ENCODE measurements at places on chromosomes 12 and 14.

GRCh38 chr12:89181271-89181920, 170.9 kb downstream of the DUSP6 start:
- H3K27ac ChIP-seq, result no peak overlapping the region
- no peaks in the 10 kb centered on the region for H3K36me3 ChIP-seq
- DNase-seq, result no peak
- H3K27me3 ChIP-seq, result peaks cover 9% of the 10 kb centered on the region

DNA sequence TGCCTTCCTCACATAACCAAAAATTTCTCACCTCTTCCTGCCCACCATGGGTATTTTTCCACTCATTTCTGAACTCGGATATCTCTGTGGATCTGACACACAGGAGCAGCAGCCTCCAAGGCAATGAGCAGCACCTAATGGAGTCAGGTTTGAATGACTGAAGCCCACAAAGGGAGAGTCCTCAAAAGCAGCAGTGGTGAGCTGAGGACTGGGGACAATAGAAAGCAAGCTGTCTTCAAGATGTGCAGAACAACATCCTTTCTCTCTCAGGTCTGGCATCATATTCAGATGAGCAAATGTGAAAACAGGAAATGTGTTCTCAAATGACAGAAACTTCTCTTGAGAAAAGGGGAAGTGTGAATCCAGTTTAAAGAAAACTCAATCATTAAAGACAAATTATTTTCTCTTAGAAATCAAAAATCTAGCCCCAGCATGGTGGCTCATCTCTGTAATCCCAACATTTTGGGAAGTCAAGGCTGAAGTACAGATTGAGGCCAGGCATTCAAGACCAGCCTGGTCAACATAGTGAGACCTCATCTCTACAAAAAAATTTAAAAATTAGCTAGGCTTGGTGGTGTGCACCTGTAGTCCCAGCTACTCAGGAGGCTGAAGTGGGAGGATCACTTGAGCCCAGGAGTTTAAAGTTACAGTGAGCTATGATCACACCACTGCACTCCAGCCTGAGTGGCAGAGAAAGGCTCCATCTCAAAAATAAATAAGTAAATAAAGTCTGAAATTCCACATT, 54.2 kb downstream of the C12orf42 start:
- peak overlapping the region; percentile 79 for H3K4me3 ChIP-seq
- peaks cover 2% of the 10 kb centered on the region for H3K36me3 ChIP-seq
- no peaks in the 10 kb centered on the region for H3K27me3 ChIP-seq
- H3K4me1 ChIP-seq, result no peaks in the 10 kb centered on the region
- no peak for DNase-seq
- peak overlapping the region; percentile 92 for H3K27ac ChIP-seq

DNA sequence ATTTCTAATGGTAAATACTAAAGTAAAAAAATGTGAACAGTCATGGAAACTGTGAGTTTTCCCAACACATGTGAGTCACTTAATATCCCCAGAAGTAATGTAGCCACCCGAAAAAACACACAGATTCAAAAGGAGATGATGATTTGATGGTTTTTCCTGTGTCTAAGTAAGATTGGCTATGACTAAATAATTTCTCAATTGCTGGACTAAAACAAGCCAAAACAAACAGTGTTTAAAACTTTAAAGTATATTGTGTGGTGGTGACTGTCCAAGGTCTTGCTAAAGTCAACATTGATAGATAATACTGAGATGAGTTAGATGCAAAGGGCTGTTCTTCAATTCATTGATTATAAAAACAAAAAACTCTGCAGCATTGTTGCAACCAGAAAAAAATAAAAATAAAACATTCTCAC, 89.6 kb upstream of the SOX5 start:
- H3K27ac ChIP-seq, result no peak overlapping the region
- DNase-seq, result no peak
- H3K27me3 ChIP-seq, result no peaks in the 10 kb centered on the region
- H3K36me3 ChIP-seq, result no peaks in the 10 kb centered on the region

- no peaks in the 10 kb centered on the region for H3K4me1 ChIP-seq
- H3K36me3 ChIP-seq, result no peaks in the 10 kb centered on the region
- no peak for DNase-seq
Measured at GRCh38 chr12:87383680-87384079, 645.5 kb downstream of the C12orf50 start.

DNA sequence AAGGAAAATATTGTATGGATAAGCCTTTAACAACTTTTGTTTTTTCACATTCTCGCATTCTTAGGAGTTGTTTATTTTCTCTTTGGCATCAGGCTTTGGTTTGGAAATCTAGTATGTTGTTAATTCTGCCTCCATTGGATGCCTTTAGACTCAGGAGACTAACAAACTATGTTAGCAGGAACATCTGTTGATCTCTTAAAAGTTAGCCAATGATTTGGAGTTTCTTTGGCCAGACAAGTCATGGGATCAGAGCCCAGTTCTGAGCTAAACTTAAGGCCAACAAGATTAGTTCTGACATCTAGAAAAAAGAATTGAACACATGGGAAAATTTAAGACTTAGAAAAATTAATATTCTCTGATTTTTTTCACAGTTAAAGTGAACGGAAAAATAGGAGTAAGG, 35.3 kb upstream of the STRAP start:
- H3K36me3 ChIP-seq, result peaks cover 3% of the 10 kb centered on the region
- peaks cover 30% of the 10 kb centered on the region for H3K27me3 ChIP-seq
- H3K27ac ChIP-seq, result no peak overlapping the region
- no peak for DNase-seq
- peaks cover 2% of the 10 kb centered on the region for H3K4me1 ChIP-seq
- no peak overlapping the region for H3K4me3 ChIP-seq

DNA sequence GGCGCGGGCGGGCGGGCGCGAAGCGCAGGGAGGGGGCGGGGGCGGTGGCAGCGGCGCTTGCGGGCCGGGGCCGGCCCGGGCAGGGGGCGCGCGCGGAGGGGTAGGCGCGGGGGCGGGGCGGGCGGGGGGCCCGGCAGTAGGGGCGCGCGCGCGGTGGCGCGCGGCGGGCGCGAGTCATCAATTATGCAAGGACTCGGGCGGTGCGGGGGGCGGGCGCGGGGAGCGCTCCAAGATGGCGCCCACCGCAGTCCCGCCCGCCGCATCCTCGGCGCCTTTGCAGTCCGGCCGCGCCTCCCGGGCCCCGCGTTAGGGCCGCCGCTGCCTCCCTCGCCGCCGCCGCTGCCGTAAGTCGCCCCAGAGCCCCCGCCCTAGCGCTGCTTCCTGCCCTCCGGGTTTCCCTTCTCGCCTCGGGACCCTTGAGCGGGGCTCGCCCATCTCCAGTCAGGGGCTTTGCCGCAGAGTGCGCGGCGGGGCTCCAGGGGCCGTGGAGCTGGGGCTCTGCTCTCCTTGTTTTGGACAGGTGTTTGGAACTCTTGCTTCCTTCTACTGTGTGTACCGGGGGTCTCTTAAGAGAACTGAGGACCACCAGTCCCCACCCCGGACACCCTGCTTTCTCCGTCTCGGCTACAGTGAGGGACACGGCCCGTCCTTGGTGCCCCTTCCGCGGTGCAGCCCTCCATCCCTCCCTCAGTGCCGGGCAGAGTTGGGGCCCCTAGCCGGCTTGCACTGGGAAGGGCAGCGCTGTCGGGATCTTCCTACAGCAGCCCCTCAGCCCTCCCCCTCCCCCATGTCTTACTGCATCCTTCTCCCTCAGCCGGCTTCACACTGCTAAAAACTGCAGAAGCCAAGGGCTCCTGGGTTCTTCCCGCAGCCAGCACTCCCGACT, at the start of gene SCN8A:
Gene SCN8A (plus strand): TSS at position 218 of the 886 bp plus-strand sequence. CDS start 71,585 bp downstream, outside the sequence.
- H3K4me3 ChIP-seq, result peak within 1 kb of the TSS; percentile 91
- peaks cover 3% of the 10 kb centered on the region for H3K36me3 ChIP-seq
- no peak within 1 kb of the TSS for H3K27ac ChIP-seq
- H3K27me3 ChIP-seq, result peaks cover 72% of the 10 kb centered on the region
- DNase-seq, result peak; percentile 45

DNA sequence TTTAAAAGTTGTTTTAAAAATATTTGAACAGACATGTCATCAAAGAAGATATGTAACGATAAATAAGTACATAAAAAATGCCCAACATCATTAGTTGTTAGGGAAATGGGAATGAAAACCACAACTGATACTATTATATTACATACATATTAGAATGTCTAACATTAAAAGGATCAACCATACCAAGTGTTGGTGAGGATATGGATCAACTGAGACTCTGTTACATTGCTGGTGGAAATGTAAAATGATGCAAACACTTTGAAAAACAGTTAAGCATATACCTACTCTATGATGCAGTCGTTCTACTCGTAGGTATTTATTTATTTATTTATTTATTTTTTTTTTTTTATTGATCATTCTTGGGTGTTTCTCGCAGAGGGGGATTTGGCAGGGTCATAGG, 149.7 kb downstream of the BRMS1L start:
- peaks cover 3% of the 10 kb centered on the region for H3K36me3 ChIP-seq
- DNase-seq, result no peak
- H3K4me3 ChIP-seq, result no peak overlapping the region
- peaks cover 6% of the 10 kb centered on the region for H3K27me3 ChIP-seq

- no peaks in the 10 kb centered on the region for H3K27me3 ChIP-seq
- H3K36me3 ChIP-seq, result no peaks in the 10 kb centered on the region
- peak overlapping the region; percentile 84 for H3K27ac ChIP-seq
- H3K4me3 ChIP-seq, result peak overlapping the region; percentile 67
- no peak for DNase-seq
- peaks cover 50% of the 10 kb centered on the region for H3K4me1 ChIP-seq
Measured at GRCh38 chr12:56679883-56680575, 8.1 kb downstream of the PTGES3 start.

DNA sequence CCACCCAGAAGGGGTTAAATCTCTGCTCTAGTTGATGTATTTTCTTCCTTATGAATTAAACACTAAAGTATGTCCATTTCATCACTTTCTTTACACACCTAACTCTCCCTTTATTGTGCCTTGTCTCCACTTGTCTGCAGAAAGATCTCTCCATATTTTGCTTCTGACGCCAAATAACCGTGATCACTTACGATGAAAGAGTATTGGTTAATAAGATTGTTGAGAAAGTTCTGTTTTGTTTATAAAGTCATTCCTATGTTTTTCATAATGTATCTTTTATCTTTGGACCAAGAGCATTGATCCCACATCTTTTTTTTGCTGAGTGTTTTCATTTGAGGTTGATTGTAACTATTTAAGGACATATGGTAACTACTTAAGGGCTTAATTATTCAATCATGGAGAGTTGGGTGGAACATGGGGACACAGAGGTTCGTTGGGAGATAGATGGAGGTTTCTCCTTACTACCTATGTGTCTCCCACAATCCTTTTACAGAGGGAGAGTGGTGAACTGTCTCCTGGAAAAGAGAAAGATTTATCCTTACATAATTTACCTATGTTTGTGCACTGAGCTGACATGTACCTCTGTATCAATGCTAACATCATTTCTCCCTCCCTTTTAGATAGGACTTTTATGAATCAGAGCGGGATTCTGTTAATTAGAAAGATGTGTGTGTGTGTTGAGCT, 120.7 kb upstream of the SLC38A2 start:
- DNase-seq, result no peak
- H3K4me1 ChIP-seq, result no peaks in the 10 kb centered on the region
- H3K27me3 ChIP-seq, result no peaks in the 10 kb centered on the region
- no peak overlapping the region for H3K4me3 ChIP-seq

DNA sequence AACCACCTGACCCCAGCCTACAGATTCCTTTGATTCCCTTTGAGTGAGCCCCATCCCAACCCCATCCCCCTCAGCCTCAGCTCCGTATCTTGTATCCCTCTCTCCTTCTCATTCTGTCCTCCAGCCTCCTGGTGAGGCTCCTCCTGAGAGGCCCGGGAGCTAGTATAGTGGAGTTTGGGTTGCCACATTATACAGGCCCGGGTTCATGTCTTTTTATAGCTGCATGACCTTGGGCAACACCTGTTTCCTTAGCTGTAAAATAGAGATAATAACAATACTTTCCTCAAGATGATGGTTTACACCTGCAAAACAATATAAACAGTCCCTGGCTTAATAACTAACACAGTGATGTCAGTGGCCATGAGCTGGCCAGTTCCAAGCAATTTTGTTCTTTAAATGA, 89.8 kb downstream of the STAB2 start:
- DNase-seq, result no peak
- peaks cover 2% of the 10 kb centered on the region for H3K4me1 ChIP-seq
- no peak overlapping the region for H3K27ac ChIP-seq
- no peaks in the 10 kb centered on the region for H3K36me3 ChIP-seq

GRCh38 chr12:101527682-101528081, 52.5 kb downstream of the SPIC start:
- no peaks in the 10 kb centered on the region for H3K36me3 ChIP-seq
- peaks cover 26% of the 10 kb centered on the region for H3K27me3 ChIP-seq
- no peak overlapping the region for H3K4me3 ChIP-seq
- no peak for DNase-seq
- H3K27ac ChIP-seq, result no peak overlapping the region
- no peaks in the 10 kb centered on the region for H3K4me1 ChIP-seq

- no peak overlapping the region for H3K4me3 ChIP-seq
- no peaks in the 10 kb centered on the region for H3K36me3 ChIP-seq
- no peak overlapping the region for H3K27ac ChIP-seq
- no peaks in the 10 kb centered on the region for H3K4me1 ChIP-seq
- no peak for DNase-seq
Measured at GRCh38 chr12:80593766-80594165, 113.7 kb upstream of the MYF6 start.

DNA sequence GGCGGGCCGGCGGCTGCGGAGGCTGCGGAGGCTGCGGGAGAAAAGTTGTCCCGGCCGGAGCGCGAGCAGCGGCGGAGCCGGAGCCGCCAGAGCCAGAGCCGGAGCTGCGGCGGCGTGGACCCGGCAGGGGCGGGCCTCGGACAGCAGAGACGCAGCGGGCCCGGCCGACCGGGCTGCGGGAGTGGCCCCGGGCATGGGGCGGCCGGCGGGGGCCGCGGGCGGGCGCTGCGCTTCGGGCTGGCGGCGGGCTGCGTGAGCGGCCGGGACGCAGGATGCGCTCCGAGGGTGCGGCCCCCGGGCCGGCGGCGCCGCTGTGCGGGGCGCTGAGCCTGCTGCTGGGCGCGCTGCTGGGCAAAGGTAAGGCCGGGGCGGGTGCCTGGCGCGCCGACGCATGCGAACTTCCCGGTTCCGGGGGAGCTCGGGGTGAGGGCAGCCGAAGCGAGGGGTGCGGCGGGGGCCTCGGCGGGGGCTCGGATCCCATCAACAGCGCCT, at the start of gene TMEM132C:
Gene TMEM132C (plus strand): TSS at position 40 of the 492 bp plus-strand sequence. CDS start 233 bp downstream, at position 273.
- H3K36me3 ChIP-seq, result no peaks in the 10 kb centered on the region
- no peaks in the 10 kb centered on the region for H3K4me1 ChIP-seq
- H3K27me3 ChIP-seq, result peaks cover 13% of the 10 kb centered on the region
- no peak within 1 kb of the TSS for H3K4me3 ChIP-seq
- no peak within 1 kb of the TSS for H3K27ac ChIP-seq
- DNase-seq, result no peak

GRCh38 chr14:94833633-94834032, 63.7 kb upstream of the GSC start:
- no peak for DNase-seq
- H3K4me3 ChIP-seq, result no peak overlapping the region
- H3K4me1 ChIP-seq, result no peaks in the 10 kb centered on the region
- H3K27ac ChIP-seq, result no peak overlapping the region
- H3K36me3 ChIP-seq, result no peaks in the 10 kb centered on the region
